Stimulated activated CD8-positive, alpha-beta memory T cell treated with anti-CD3 and anti-CD28 coated beads, Interleukin-7, amount 100 ng/mL, for 1 hour (primary cell): ENCODE measurements at places on chromosomes 7 and 10.

DNA sequence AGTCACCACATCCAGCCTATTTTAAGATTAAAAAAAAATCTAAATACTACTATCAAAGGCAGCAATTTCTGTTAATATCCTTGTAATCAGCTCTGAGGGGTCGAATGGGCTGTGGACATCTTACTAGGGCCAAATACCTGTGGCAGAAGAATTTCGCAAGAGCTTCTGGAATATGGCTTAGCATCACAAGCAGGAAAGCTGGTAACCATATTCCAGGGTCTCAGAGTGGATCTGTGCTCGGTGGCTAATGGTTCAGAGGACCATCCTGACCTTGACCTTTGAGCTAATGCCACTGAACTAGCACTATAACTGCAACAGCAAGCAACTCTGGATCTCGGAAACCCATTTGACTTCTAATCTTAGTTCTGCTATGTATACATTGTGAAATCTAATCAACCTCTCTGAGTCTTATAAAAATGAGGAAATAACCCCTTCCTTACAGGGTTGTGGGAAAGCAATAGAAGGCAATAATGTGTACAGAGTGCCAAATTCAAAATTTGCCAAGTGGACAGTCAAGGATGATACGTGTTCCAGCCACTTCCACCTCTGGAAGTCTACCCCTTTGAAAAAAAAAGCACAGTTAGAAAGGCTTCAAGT, 65.5 kb downstream of the CYP26A1 start:
- DNase-seq = no peak

DNA sequence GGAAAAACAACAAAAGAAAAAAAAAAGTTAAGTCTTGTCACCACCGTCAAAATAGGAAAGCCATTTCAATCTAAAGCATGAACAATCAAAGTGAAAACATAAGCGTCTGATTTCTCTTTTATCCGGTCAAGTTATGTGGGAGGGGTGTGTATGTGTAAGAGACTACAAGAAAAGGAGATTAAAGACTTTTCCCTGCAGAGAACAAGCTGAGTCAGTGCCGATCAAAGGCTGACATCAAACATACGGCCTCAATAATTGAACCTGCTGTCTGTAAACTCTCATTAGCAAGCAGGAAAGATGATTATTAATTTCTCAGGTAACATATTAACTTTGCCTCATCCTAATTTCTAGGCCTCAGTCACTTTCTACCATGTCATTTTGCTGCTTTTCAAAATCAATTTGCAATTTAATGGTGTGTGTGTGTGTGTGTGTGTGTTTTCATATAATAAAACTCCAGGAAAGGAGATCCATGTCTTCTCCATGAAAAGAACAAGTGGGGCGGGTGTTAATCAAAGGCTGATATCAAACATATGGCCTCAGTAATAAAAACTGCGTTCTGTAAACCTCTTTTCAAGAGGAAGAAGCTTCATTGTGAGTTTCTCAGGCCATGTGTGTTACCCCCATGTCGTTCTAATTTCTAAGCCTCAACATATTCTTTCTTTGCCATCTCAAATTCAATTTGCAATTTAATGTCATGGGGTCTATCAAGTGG, 649.1 kb upstream of the SORCS1 start:
- DNase-seq = no peak

- no peak for DNase-seq
Measured at GRCh38 chr7:9680713-9681112, 1247.3 kb downstream of the NXPH1 start.

- no peak for DNase-seq
Measured at GRCh38 chr10:3071405-3072198, 4.3 kb downstream of the PFKP start.

GRCh38 chr7:68925241-68925640, 673.0 kb upstream of the AUTS2 start:
- DNase-seq = no peak

GRCh38 chr10:43322769-43323168, 48.7 kb upstream of the FXYD4 start:
- DNase-seq = peak; percentile 41

- DNase-seq = no peak
Measured at GRCh38 chr7:124460056-124460450, 305.5 kb downstream of the GPR37 start.

GRCh38 chr10:96831200-96831866, 765 bp upstream of the LCOR start:
- DNase-seq = no peak

- DNase-seq = no peak
Measured at GRCh38 chr7:149085866-149086265, 4.7 kb downstream of the ZNF786 start.

DNA sequence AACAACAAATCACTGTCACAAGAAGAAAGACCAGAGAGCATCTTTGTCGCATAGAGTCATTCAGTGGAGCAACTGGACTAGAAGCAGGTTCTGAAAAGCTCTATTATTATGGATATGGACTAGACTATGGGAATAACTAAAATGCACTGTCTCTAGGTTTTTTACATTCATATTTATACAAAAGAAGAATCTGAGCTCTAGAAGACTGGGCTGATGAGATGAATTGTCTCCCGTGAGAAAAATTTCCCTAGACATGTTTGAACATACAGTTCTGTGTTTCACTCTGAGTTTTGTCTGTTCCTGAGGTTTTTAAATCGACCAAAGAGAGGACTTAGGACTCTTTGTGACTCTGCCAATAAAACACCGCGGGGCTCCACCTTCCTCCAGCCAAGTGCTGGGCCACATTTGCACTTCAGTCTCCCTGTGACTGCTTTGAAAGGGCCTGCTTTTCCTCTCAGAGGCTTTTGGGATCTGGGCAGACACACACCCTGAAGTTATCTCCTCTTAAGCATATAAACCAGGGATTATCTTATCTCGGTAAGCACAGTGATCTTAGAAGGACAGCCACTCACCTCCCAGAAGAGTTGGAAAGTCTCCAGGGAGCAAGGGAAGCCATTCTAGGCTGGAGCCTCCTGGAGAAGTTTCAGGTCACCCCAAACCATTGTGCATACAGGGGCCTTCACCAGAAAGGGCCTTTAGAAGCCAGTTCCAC, 101.0 kb upstream of the JCAD start:
- no peak for DNase-seq

DNA sequence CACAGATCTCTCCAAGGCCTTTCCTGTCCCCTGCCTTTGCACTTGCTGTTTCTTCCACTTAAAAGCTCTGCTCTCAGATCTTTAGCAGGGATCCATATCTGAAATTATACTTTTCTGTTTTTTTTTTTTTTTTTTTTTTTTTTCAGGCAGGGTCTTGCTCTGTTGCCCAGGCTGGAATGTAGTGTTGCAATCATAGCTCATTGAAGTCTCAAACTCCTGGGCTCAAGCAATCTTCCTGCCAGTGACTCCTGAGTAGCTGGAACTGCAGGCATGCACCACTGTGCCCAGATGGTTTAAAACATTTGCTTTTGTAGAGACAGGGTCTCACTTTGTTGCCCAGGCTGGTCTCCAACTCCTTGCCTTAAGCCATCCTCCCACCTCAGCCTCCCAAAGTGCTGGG, 5.0 kb upstream of the TSPAN15 start:
- no peak for DNase-seq

GRCh38 chr7:103996639-103997038, 7.2 kb upstream of the RELN start:
- DNase-seq = no peak

- no peak for DNase-seq
Measured at GRCh38 chr10:70378122-70378521, 4.3 kb downstream of the LRRC20 start.

DNA sequence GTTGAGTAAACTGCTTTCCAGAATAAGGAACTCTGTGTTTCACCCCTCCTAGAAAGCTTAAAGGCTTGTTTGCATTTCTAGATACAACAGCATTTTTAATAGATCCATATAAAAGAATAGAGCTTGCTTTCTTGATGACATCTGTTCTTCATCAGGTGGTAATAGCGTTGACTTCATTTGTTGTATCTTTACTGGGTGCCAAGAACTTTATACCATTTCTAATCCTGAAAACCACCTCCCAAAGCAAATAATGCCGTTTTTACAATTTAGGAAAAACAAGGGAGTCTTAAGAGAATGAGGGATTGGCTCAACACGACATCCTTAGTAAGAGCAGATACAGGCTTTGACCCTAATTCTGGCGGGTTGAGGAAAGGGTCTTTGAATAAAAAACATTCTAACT, 993.4 kb downstream of the TYW1 start:
- DNase-seq = no peak

DNA sequence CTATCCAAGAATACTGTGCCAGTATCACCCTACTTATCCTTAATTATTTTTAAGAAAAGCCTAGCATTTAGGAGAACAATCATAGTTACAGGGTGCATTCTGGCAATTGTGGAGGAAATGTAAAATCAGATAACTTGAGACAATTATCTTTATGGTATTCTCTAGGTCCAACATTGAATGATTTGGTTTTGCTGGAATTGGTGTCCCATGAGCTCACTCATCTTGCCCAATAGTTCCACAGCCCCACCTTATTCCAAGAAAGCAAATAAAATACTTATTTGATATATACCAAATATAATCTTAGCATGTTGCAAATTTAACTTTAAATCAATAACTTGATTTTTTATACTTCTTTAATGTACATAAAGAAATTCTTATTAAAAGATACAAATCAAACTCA, 65.3 kb downstream of the DGKB start:
- DNase-seq = no peak

- no peak for DNase-seq
Measured at GRCh38 chr7:44445986-44446671, 44.3 kb downstream of the NUDCD3 start.

GRCh38 chr7:66557214-66558200, 71.2 kb upstream of the KCTD7 start:
- peak; percentile 58 for DNase-seq

DNA sequence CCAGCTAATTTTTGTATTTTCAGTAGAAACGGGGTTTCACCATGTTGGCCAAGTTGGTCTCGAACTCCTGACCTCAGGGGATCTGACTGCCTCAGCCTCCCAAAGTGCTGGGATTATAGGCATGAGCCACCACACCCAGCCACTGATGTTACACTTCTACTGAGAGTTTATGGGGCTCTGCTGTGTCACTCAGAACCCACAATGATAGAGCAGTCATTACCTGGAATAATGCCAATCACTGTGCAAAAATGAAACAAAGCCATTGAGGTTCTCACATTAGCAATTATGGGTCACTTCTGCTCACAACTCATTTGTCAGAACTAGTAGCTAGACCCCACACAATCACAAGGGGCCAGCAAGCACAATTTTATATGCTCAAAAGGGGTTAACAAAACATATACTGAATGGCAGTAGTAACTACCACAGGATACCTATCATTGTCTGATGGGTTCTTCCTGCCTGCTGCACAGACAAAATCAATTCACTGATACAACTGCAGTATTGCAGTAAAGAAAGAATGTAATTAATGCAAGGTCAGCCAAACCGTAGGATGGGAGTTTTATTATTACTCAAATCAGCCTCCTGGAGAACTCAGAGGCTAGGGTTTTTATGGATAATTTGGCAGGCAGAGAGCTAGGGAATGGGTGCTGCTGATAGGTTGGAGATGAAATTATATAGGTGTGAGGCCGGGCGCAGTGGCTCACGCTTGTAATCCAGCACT, 72.1 kb upstream of the TRIM24 start:
- no peak for DNase-seq

DNA sequence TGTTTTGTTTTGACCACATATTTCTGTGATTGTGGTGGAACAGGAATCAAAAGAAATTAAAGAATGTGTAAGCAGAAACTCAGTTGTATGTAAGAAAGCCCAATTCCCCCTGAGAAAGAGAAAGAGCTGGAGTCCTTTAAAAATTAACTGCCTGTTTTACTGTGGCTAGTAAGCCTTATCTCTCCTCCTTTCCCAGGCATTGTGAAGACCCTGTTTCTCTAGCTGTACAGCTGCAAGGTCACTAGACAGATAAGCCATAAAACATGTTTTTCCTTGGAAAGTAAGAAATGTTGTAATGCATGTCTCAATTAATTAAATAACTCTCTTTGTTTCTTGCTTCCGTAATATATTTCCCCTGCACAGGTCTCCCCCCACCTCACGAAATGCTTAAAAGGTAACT, 53.5 kb downstream of the OR13A1 start:
- no peak for DNase-seq

GRCh38 chr7:36336390-36336789, 53.3 kb upstream of the ANLN start:
- no peak for DNase-seq

GRCh38 chr10:86182150-86182549, 184.4 kb downstream of the GRID1 start:
- DNase-seq = no peak

- DNase-seq = no peak
Measured at GRCh38 chr7:116451957-116452729, 47.4 kb upstream of the CAV2 start.

- DNase-seq = no peak
Measured at GRCh38 chr10:67772894-67773511, 65.0 kb downstream of the DNAJC12 start.

DNA sequence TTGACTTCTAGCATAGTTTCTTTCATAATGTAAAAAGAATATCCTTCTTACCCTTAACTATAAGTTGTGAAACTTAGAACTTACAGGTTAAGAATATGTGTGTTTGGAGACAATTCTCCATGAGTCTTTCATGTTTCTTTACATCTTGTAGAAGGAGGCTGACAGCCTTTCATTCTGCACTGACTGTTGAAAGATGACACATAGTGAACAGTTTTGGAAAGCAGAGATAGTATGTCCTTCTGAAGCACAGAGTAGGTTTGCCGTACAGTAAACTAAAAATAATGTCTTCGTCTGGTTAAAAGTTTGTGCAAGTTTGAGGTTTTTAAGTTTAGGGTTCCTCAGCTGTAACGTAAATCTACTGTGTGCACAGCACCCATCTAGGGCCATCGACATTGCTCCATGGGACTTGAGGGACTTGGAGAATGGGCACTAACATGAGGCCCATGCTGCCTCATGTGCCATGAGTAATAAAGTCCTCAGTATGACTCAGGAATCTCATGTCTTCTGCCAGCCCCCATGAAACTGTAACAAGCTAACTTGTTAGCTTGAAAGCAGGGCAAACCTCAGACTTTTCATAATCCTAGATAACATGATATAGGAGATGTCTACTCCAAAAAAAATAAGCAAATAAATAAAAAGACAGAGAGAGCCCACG, 24.5 kb upstream of the ELAPOR2 start:
- DNase-seq = no peak

DNA sequence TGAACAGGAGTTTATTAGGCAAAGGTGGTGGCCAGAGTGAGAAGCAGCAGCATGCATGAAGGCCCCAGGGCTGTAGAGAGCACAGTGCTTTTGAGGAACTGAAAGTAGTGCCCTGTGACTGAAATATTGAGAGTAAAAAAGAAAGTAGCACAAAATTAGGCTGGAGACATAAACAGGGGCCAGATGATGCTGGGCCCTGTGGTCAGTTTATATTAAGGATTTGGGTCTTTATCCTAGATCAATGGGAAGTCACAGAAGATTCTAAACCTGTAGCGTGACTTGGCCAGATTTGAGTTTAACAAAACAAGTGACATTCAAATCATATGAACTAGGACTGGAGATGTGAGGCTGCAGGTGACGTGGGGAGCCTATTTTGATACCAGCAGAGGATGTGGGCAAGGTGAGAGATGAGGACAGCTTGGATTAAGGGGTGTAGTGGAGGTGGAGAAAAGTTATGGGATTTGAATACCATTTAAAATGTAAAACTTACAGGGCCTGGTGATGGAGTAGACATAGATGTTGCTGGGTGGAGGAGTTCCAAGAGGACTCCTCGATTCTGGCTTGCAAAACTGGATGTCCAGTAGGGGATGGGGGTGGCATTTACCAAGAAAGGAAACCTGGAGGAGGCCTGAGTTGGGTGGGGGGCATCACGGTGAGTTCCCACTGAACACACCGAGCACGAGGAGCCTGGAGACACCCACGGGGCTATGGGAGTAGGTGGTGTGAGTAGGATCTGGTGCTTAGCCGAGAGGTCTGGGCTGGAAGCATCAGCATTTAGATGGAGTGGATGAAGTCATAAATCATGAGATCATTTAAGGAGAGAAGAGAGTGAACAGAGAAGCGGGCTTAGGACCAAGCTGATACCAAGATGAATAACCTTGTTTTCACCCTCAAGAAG, 52.8 kb downstream of the HHEX start:
- no peak for DNase-seq
